AG04450 (cell line): ENCODE measurements at places on chromosomes 3 and 15.

DNA sequence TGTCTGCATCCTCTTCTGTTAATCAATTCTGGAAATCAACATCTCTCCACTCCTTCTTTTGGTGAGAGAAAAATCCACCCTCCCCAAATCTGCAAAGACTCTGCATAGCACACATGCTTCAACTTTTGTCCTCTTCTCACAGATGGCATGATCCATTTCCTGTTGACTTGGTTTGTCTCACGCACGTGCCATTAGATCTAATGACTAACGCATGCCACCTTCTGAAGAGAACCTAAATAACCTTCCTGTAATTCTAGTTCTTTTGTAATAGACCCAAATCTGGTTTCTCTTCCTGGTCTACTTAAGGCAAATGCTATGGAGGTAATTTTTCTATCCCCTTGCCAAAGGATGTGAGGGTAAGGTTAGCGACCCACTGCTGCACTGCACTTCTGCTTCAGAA is 51.0 kb upstream of the ATOSA start:
- DNase-seq: no peak

DNA sequence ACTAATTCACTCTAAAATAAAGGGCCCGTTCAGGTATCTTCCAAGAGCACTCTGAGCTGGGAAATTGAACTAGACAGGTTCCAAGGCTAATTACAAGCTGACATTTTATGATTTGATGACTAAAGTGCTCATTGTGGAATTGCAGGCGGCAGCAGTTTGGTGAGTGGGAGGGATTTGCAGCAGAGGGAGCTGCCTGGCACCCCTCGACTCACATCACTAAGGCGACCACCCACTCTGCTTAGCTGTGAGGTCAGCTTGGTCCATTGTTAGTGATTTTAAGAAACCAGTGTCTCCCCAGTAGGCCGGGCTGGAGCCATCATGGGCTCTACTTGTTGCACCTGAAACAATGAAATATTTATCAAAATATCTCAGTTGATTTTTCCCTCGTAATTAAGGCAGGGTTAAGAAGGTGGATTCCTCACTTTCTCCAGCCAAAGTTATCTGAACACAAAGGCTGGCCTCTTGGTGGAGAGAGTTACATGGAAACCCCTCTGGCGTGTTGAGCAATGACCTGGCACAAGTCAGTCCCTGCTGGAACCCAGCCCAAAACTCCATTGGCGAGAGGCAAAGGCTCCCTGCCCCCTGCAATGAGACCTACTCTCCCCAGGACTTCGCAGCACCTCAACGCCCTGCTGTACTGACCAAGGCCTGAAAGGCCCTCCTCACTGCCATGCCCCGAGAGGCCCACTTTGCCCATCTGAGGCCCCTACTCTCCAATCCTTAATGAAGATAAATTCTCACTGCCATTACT is 65.0 kb upstream of the ATP2B2 start:
- DNase-seq: no peak

- DNase-seq: no peak
Measured at GRCh38 chr15:64810497-64811326, 14.7 kb downstream of the PIF1 start.

DNA sequence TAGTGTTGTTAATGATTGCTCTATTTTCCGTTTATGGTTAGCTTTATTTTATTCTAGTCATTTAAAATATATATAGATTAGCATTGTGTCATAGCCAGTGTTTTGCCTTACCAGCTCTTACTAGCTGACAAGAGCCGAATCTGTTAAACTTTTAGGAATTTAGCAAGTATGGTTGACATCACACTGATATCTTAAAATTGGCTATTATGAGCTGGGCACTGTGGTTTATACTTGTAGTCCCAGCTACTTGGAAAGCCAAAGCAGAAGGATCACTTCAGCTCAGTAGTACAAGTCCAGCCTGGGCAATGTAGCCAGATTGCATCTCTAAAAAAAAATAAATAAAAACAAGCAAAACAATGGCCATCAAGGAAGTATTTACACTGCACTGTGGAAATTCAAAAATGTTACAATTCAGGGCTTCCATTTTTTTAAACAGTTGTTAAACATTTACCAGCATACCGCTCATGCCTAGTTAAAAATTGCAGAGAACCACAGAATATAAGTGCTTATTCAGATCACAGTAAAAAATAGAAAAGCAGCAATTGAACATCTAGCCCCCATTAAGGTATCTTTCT is 208.4 kb upstream of the CGNL1 start:
- DNase-seq: no peak

- no peak for DNase-seq
Measured at GRCh38 chr15:53681056-53681455, 78.4 kb downstream of the WDR72 start.

DNA sequence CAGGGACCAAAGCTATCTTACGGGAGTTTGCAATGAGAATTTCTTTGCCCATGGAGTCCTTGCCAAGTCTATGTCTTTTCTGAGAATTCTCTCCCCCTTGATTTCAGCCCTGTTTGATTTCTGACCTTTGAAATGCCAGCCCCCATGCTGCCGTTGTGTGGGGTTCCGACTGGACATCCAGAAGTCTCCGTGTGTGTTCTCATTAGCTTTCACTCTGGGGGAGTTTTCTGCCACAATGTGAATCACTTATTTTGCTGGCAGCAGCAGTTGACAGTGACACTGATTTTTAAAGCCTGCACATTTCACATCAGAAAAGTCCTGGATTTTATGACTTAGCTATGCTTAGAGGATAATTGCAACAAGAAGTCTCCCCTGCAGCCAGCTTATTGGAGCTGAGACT is 98.4 kb upstream of the CTDSPL start:
- no peak for DNase-seq

GRCh38 chr3:138397983-138398382 is 36.4 kb upstream of the ESYT3 start:
- no peak for DNase-seq

DNA sequence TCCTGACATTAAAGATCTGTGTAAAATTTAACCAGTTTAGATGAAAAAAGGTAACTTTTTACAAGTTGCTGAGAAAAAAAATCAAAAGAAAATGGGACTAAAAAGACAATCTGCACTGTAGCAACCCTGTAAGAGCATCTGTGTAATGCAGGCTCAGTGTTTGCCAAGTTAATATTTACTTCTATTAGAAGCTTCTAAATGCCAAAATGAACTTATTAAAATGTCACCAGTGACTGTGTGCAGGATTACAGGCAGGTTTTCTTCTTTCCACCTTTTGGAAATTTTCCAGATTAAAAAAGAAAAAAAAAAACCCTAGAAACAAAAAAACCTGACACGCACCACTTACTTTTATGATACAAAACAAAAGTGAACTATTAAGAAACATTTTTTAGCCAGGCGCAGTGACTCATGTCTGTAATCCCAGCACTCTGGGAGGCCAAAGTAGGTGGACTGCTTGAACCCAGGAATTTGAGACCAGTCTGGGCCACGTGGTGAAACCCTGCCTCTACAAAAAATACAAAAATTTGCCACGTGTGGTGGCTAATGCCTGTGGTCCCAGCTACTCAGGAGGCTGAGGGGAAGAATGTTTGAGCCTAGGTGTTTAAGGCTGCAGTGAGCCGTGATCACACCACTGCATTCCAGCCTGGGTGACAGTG is 87.2 kb downstream of the TJP1 start:
- DNase-seq: no peak

GRCh38 chr15:58410353-58410752 is 21.4 kb upstream of the LIPC start:
- DNase-seq: no peak

GRCh38 chr3:115628075-115628412 is 4.7 kb downstream of the GAP43 start:
- DNase-seq: no peak

- DNase-seq: no peak
Measured at GRCh38 chr3:20320489-20320888, 134.5 kb upstream of the SGO1 start.

DNA sequence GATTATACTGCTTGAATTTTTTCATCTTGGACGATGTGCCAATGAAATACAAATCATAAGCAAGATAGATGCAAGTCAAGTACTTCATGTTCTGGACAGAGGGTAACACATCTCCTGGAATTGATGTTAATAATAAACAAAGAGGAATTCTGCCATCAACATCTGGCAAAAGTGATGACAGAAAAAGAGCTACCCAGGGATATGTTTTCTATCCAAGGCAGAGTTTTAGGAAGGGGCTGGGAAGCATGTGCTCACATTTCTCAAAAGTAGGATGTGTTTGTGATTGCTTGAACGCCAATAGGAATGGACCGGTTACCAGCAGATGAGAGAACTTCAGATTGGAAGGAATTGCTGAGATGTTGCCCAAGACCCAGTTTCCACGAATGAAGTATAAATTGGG is 242.6 kb upstream of the AGTR1 start:
- no peak for DNase-seq

- no peak for DNase-seq
Measured at GRCh38 chr3:65485826-65486469, 552.8 kb downstream of the MAGI1 start.
